ENCODE measurements at places on chromosomes 2 and 18.

DNA sequence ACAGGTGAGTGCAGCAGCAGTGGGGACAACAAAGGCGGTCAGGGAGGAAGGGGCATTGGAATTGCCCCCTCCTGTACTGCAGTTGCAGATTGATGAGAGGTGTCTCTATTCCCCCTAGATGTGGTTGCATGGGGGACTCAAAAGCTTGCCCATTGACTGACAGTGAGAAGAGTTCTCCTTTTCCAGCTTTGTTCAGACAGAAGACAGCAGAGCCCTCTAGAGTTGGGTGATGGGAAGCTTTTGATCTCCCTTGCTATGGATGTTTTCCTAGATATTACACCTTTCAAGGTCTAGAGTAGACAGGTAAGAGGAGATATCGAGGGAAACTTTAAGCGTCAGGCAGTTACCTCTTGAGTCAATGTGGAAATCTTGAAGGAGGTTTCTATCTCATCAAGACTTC, 2.9 kb downstream of the PROKR1 start:
- peak; percentile 6 for DNase-seq

DNA sequence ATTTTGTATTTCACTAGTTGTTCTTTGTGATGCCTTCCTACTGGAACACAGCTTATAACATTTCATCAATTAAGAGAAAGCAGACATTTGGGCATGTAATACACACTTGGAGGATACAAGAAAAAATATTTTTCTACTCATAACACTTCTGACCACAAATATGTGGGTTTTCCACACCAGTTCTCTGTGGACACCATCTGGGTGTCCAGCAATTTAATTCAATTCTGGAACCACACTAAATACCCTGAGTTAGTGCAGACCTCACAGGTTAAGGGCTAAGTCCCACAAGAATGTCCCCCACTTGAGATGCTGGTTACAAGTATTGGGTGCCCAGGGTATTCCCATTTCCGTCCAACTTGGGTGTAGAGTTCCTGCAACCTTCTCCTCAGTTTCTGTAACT, 91.1 kb upstream of the SKOR2 start:
- DNase-seq = no peak

DNA sequence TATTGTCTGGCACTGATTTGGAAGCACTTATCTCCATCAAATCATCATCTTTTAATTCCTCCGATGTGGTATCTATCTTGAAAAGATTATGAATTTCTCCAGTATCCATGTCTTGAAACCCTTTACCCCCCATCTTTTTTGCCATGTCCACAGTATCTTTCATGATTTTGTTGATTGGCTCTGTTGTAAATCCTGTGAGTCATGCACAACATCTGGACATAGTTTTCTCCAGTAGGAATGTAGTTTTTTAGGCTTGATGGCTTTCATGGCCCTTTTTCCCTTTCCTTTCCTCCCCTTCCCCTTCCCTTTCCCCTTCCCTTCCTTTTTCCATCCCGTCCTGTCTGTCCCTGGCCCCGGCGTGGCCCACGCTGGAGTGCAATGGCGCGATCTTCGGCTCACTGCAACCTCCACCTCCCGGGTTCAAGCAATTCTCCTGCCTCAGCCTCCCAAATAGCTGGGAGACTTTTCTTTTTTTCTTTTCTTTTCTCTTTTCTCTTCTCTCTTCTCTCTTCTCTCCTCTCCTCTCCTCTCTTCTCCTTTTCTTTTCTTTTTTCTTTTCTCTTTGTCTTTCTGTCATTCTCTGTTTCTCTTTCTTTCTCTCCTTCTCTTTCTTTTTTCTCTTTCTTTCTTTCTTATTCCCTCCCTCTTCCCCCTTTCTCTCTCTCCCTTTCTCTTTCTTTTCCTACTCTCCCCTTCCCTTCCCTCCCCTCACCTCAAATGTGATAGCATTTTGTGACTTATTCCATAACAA, 18.4 kb upstream of the ZNF638 start:
- no peak for DNase-seq

DNA sequence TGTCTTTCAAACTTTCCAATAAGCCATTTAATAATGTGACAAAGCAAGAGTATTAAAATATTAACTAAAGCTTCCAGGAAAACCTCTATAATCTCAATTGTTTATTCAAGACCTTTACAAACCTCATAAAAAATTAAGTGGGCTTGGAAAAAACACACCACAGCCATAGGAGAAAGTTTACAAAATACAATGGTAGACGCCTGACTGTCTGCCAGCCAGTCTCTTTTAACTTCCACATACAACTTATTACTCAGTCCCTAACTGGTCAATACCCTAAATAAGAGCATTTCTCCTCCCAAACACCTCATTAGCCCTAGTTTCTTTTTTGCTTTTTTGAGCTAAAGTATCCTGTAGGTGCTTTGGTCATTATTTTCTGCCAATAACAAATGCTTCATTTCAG, 247.4 kb upstream of the CYP26B1 start:
- DNase-seq = no peak

- DNase-seq = no peak
Observed at GRCh38 chr2:223956300-223956699, 963 bp upstream of the MRPL44 start.

- no peak for DNase-seq
Observed at GRCh38 chr2:157822993-157823392, 53.1 kb downstream of the ACVR1 start.

DNA sequence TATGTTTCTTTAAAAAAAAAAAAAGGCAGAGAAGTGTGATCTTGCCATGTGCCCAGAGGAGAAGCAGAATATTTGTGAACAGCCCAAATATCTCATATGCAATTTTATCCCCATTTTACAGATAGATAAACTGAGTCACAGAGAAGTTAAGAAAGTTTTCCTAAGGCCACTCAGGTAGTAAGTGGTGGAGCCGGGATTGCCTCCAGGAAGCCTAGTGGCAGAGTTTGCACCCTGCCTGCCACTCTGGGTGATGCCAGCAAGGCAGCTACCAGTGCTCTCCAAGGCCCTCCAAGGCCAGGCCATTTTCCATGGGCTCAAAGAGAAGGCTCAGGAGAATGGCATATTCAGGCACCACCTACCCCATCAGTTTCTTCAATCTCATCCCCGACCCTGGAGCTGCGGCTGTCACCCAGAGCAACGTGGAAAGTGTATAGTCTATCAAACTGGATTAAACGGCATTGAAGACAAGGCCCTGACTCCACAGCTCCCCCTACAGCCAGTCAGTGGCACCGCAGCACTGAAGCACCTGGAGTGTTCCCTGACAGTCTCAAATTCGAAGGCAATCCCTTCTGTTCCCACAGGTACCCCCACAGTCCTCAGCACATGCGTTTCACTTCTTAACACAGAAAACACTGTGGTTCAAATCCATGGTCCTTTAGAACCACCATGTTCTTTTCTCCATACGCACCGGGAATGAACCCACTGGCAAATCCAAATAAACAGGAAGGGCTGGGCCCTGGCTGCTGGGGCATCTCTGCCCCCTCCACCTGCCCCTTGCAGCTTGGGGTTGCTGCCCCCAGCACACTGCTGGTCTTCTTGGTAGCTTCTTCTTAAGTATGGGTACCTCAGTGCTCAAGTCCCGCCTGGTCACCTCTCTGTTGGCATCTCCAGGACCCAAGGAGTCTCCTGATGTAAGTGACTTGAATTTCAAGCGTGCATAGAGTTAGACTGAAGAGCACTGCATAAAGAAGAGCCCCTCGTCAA, 175.3 kb downstream of the INHBB start:
- DNase-seq = peak; percentile 65

GRCh38 chr2:212730994-212731393, 192.4 kb upstream of the ERBB4 start:
- DNase-seq = no peak

DNA sequence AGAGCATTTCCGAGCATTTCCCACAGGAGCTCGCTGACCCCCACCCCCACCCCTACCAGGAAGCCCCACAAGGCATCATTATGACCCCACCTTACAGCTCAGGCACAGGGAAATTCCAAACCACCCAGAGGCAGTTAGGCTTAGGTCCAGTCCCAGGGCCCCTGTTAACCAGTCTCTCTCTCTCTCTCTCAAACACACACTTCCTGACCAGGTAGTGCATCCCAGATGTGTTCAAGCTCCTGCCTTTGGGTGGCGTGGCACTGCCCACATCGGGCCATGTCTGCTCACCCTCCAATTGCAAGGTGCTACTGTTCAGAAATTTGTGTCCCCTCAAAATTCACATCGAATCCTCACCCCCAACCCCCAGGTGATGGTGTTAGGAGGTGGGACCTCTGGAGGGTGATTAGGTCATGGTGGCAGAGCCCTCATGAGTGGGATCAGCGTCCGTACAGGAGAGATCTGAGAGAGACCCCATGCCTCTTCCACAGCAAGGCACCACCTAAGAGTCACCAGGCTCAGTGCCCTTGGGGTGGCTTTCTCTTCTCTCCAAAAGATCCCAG, 8.8 kb downstream of the COPS9 start:
- DNase-seq = no peak

GRCh38 chr2:101152272-101153076, 1.3 kb upstream of the TBC1D8 start:
- DNase-seq = peak; percentile 57

DNA sequence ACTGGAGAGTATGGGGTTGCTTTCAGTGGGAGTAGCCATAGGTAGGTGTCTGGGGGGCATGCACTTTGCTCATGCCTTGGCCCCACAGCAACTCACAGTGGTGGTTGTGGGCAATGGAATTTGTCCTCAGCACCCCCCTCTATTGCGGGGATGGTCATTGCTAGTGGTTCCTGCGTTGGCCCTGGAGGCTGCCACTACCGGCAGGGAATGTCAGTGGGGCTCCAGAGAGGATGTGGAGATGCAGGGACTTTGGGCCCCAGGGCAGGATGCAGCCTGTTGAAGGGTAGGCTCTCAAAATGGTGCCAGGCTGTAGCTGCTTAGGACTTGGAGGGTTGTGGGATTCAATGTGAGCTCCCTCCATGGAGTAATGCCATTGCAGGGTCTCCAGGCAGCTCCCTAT, 125.0 kb downstream of the XRCC5 start:
- no peak for DNase-seq

DNA sequence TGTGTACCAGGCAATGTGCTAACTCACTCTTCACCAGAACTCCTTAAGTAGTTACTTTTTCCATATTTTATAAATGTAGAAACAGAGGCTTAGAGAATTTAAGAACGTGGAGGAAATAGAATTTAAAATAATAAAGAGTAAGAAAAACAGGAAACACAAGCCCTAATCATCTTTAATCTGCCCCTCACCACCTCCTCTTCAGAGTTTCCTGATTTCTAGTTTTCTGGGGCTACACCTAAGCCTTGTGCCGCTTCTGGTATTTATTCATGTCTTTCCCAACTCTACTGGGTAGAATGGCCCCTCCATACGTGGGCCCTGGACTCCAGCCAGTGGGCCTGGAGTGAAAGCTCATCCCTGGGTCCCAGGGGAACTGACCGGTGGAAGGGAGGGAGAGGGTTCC, 85.4 kb downstream of the RTN4 start:
- DNase-seq = no peak

DNA sequence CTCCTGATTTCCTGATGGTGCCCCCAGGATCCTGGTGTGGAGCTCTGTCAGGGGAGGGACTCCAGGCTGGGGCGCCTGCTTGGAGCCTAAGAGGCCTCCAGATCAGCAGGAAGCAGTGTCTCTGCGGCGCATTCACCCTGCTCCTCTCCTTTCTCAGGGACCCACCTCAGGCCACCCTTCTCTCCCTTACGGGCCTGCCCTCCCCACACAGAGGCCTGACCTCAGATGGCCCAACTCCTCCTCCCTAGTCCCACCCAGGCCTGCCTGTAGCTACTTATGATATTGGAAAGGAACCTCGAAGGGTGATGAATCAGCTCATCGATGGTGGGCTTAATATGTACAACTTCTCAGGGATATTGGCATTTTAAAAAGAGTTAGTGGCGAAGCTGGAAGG, 10.6 kb downstream of the TMEM37 start:
- no peak for DNase-seq

DNA sequence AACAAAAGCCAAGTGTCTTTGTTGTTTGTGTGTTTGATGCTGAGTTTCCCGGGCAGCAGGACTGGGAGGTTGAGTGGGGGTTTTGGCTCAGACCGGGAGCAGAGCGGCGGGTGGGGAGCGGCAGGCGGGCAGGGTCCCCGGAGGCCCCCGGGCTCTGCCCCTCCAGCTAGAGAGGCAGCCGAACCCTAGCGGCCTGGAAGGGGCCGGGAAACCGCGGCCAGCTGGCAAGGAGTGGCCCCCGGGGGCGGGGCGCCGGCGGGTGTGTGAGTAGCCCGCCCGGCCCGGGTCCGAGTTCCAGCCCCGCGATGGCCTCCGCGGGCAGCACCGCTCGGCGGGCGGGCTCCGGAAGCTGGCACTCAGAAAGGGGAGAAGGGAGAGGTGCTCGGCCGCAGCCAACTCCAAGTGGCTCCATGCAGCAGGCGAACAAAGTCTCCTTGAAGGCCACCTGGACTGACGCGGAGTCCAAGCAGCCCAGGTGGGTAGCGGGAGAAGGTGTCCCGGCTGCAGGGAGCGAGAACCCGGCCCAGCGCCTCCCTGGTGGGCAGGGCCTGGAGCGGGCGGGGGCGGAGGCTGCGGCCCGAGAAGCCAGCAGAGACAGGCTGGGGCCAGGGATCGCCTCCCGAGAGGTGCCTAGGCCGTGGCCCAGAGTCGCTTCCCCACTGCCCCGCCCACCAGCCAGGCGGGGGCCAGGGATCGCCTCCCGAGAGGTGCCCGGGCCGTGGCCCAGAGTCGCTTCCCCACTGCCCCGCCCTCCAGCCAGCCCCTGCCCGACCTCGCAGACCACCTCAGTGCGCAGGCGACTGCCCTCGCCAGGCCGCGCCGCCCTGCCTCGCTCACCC, at the start of gene ANKRD53:
TSS of gene ANKRD53 (plus strand) at position 290 of the 839 bp plus-strand sequence. CDS start at position 306, 16 bp downstream.
- no peak for DNase-seq

DNA sequence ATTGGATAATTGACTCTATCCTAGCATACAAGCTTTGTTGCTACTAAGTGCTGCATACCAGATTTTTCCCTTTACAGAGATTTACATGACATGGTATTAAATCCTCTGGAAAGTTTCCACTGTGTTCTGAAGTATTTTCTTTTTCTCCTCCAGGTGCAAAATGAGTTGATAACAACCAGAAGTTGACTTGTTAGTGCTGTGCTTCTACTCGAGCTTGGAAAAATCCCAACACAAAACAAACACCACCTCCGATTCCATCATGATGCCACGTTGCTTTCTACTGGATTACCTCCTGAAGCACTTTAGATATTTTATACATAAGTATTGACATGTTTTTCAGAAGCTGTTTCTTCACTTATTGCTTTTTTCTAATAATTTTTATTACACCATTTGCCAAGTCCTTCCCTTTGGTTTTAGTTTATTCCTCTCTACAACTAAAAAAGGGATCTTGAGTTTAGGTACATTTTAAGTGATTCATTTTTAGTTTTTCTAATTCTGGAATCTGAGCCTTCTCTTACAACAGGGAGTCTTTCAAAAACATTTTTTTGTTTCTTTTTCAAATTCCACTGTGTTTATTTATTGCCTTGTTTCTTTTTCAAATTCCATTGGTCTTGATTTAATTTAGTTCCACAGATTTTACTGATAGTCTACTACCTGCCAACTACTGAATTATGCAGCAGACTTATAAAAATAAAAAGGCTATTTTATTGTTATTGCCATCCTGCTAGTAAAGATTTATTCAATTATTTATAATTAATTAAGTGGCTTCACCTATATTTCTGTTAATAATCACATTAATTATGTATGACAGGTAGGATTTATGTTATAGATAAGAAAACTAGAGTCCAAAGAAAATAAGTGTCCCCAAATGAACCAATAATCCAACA, 143.4 kb downstream of the PPP1R1C start:
- DNase-seq = no peak

GRCh38 chr2:199485732-199486335, 28.1 kb upstream of the SATB2 start:
- DNase-seq = peak; percentile 70

Measured in NAMALWA (cell line).